NCI-H1930 (cell line): ENCODE measurements at places on chromosomes 4 and X.
A peak's percentile ranks its signal among the peaks of the same experiment; 100 is the strongest.

GRCh38 chr4:15413623-15414019 is 14.2 kb upstream of the C1QTNF7 start:
- no peak for DNase-seq

GRCh38 chr4:158259955-158260575 is 49.8 kb downstream of the TMEM144 start:
- no peak for DNase-seq

DNA sequence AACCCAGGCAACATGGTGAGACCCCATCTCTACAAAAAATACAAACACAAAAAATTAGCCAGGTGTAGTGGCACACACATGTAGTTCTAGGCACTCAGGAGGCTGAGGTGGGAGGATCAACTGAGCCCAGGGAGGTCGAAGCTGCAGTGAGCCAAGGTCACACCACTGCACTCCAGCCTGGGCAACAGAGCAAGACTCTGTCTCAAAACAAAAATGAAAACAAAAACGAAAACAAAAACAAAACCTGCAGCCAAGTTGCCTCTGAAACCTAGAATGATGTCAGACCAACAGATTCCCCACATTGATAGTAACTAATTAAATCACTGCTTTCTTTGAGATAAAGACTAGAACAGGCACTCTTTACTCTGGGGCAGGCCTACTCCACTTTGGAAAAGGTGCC is 104.5 kb downstream of the AMELX start:
- DNase-seq: no peak

GRCh38 chr4:38939165-38939564 is 71.6 kb downstream of the FAM114A1 start:
- DNase-seq: no peak

DNA sequence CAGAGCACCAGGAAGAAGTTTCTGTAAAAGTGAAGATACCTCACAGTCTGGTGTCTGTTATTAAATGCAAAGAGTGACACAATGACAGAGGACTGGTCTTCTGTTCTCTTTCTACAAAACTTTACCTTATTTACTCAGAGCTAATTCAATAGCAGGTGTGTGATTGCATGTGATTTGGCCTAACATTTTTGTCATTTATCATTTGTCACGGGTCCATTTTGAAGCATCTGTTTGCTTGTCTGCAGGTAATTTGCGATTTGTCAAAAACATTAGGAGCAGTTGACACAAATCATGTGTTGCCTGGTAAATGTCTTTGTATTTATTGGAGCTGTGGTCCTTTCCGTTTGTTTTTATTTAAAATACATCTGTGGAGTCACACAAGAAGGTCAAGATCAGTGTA is 1232.4 kb downstream of the STIM2 start:
- peak; percentile 68 for DNase-seq

DNA sequence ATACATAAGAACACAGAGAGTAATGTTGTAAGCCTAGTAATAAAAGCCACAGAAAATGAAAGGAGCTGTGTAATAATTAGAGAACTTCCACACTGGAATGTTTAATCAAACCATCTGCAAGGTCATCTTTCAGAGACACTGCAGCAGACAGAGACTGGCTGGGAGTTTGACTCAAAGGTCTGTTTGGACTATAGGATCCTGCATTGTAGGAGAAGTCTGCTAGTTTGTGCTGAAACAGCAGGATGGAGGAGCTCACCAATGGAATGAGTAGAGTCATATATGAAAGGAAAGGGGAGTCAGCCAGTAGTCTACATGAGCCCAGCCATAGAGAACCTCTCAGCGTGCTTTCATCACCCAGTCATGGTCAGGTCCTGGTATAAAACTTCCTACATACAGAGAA is 4.5 kb upstream of the ACE2 start:
- no peak for DNase-seq

DNA sequence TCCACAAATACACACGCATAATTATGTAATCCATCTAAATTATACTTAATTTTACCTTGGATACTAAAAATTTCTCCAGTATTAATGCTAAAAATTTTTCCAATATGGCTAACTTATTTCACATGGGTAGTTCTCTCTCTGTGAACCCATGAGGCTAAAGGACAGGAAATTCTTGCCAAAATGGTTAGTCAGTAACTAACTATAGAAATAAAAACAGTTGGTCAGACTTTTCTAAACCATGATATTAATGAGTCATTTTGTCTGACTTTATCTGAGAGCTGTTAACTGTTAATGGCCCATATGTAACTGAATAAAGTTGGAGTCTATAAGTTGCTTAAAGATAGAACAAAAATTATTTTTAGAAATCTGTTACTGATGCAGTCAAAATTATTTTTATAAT is 549.4 kb downstream of the TLL1 start:
- no peak for DNase-seq

- DNase-seq: no peak
Measured at GRCh38 chr4:152917543-152918395, 18.4 kb upstream of the FHDC1 start.
